ENCODE measurements at places on chromosomes 7 and 10.

DNA sequence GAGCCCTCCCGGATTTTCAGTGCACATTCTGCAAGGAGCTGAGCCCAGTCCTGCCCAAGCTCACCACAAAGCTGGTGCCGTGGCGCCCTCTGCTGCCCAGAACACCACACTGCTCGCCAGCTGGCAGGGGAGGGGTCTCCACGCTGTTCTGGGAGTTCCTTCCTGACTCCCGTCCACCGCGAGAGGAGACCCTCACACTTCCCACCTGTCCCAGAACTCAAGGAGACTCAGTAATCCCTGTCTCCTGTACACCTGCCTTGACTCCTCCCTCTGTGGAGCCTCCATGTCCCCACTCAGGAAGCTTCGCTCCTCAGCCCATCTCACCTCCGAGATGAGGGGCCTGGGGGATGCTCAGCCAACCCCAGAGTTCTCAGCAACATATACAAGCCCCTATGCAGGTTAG, 11.3 kb downstream of the C10orf105 start:
- DNase-seq, result peak; percentile 56

DNA sequence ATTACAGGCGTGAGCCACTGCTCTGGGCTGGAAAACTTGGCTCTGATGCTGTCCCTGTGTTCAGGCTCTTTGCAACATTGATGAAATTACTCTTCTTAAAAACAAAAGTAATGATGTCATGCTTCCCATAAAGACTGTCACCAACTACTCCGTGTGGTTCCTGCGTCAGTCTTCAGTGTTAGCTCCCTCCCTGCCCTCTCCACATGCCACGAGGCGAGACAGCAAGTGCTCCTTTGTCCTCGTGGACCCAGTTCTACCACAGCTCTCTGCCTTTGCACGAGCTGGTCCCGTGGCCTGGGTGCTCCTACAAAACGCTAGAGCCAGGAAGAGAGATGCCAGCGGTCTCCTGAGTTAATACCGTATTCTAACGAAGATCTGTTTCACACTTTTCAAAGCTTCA, 194.5 kb downstream of the SDK1 start:
- DNase-seq, result no peak

DNA sequence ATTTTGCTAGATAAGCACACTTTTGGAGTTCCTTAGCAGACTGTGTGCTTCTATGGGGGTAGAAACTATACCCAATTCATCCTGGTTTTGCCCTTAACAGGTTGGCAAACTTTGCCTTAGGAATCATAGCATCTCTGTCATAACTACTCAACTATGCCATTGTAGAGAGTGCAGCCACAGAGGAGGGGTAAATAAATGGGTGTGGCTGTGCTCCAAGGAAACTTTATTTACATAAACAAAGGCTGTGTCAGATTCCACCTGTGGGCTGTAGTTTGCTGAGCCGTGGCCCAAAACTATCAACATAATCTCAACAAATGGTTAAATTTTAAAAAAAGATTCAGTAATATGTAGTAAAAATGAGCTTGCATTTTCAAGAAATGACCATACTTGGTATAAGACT, 51.6 kb upstream of the LAMB1 start:
- DNase-seq, result no peak

- no peak for DNase-seq
Observed at GRCh38 chr7:31747553-31747952, 60.5 kb downstream of the PPP1R17 start.

DNA sequence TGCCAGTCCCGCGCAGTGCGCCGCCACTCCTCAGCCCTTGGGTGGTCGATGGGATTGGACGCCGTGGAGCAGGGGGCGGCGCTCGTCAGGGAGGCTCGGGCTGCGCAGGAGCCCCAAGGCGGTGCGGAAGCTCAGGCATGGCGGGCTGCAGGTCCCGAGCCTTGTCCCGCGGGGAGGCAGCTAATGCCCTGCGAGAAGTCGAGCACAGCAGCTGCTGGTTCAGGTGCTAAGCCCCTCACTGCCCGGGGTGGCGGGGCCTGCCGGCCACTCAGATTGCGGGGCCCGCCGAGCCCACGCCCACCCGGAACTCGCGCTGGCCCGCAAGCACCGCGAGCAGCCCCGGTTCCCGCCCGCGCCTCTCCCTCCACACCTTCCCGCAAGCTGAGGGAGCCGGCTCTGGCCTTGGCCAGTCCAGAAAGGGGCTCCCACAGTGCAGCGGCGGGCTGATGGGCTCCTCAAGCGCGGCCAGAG, 14.4 kb upstream of the WASL start:
- DNase-seq, result no peak

DNA sequence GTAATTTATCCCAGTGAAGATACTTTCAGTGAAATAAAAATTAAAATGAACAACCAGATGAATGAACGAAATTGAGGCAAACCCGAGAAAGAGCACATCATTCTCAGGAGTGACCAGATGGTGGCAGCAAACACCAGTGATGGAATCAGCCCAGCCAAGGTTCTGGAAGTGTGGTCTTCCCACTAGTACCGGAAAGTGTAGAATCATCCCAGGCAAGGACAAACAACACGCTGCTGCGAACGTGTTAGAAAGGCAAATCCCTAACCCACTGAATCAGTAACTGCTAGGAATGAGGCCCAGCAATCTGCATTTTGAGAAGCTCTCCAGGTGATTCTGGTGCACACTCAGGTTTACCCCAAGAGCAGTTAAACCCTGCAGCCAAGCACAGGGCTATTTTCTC, 15.5 kb upstream of the SLC18A3 start:
- no peak for DNase-seq

- no peak for DNase-seq
Observed at GRCh38 chr7:128714701-128715495, 24.3 kb upstream of the CALU start.

DNA sequence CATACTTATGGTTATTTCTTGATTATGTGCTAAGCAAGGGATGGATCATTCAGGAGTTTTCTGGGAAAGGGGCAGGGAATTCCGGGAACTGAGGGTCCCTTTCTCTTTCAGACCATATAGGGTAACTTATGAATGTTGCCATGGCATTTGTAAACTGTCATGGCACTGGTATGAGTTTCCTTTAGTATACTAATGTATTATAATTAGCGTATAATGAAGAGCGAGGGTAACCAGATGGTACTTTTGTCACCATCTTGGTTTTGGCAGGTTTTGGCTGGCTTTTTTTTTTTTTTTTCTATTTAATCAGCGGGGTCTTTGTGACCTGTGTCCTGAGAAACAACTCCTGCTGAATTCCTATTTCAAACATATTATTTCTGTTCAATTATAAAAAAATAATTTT, 237.6 kb upstream of the PTER start:
- no peak for DNase-seq

GRCh38 chr10:49600781-49601400, 9.2 kb upstream of the SLC18A3 start:
- no peak for DNase-seq

GRCh38 chr7:17402628-17403278, 104.3 kb downstream of the AHR start:
- no peak for DNase-seq

DNA sequence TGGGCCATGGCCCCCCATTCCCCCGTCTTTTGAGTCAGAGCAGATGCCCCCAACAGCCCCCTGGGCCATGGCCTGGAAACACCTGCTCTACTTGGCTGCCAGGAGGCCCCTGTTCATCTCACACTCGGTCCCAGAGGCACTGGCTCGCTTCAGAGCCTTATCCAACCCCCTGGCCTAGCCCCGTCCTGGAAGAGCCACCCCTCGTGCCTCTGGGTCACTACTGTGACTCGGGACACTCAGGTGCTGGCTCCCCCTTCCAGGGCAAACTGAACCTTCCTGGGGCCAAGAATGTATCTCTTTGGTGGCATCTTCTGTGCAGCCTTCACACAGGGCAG, 7.0 kb downstream of the POLR2J start:
- no peak for DNase-seq

DNA sequence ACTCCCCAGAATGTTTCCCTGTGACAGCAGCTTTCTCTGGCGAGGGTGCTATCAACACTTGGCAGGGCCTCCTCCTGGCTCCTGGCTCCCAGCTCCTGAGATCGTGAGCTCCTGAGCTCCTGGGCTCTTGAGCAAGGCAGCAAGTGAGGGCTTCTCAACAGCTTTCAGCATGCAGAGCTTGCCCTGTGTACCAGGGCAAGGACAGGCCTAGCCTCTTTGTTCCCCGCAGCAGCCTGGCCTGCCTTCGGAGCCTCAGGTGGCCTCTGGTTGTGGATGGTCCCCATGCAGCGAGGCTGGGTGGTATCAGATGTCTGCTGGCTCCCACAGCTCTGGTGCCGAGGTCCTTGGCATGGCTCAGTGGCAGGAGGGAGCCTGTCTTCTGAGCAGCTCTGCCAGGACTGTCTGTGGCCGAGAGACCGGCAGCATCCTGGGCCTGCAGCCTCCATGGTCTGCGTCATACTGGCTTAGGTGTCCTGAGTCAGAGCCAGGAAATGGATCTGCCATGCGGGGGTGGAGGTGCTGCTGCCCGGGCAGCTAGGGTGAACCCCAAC, 44.2 kb downstream of the ZMIZ1 start:
- no peak for DNase-seq

GRCh38 chr10:43295436-43295835, 28.6 kb upstream of the RASGEF1A start:
- no peak for DNase-seq

GRCh38 chr10:64813391-64813790, 1292.2 kb downstream of the REEP3 start:
- no peak for DNase-seq

- no peak for DNase-seq
Observed at GRCh38 chr10:42367532-42368230, 270.7 kb downstream of the ZNF33B start.

DNA sequence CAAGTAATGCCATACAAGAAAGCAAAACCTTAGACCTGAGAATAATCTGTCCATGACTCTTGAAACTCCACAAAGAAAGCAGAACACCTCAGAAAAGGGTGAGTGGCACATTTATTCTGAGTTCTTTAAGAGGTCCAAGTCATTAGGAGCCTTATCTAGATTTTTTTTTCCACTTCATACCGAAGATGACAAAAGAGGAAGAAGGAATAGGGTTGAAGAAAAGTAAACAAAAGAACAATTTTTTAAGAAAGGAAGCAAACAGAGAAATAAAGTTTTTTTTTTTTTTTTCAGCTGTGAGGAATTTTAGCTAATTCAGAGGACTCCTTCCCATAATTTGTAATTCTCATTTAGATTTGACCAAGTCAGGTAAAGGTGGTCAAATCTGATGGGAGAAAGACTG, 13.1 kb upstream of the MTPN start:
- no peak for DNase-seq

DNA sequence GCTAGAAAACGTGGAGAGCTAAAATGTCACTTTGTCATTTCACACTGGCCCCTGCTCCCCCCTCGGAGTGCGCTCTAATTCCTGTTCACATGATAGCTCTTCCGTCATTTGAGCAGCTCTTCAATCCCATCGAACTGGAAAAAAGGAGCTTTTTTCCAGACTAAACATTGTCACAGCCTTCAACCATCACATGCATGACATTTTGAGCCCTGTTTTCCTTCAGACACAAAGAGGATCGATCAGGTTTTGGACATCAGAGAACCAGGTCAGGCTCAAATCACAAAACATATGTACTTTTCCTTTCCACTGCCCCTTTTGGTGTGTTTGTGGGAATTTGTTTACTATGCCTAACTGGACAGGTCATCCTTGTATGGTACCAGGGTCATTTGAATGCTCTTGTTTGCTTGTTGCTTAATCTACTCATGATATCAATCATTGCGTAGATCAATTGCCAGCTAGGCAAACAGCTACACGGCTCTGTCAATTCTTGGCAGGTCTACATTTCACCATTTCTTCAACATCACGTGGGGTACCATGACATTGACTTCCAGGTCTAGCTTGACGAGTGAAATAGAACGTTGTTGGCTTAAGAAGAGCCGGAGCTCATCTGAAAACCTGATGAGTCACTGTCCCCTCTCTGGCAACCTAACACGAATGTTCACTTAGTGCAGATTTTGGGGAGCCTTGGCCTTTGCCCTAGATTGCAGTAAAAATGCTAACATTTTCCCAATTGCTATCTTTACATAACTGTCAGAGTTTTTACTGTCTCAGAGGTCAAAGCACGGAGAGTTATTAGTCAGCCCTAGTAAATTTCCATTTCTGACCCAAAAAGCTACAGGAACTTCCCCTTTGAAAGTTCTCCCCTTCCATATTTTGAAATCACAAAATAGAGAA, 87.3 kb downstream of the LYZL2 start:
- no peak for DNase-seq

- no peak for DNase-seq
Observed at GRCh38 chr7:100621554-100621953, 9.2 kb downstream of the MOSPD3 start.

- DNase-seq, result no peak
Observed at GRCh38 chr10:3858051-3858845, 73.2 kb upstream of the KLF6 start.

DNA sequence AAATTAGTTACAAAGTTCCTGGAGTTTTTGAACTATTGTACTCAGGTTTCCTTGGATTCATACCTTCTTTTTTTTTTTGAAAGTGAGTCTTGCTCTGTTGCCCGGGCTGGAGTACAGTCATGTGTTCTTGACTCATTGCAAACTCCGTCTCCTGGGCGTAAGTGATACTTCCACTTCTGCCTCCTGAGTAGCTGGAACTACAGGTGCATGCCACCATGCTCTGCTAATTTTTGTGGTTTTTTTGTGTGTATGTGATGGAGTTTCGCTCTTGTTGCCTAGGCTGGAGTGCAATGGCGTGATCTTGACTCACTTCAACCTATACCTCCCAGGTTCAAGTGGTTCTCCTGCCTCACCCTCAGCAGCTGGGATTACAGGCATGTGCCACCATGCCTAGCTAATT, 22.3 kb downstream of the MCM10 start:
- no peak for DNase-seq

DNA sequence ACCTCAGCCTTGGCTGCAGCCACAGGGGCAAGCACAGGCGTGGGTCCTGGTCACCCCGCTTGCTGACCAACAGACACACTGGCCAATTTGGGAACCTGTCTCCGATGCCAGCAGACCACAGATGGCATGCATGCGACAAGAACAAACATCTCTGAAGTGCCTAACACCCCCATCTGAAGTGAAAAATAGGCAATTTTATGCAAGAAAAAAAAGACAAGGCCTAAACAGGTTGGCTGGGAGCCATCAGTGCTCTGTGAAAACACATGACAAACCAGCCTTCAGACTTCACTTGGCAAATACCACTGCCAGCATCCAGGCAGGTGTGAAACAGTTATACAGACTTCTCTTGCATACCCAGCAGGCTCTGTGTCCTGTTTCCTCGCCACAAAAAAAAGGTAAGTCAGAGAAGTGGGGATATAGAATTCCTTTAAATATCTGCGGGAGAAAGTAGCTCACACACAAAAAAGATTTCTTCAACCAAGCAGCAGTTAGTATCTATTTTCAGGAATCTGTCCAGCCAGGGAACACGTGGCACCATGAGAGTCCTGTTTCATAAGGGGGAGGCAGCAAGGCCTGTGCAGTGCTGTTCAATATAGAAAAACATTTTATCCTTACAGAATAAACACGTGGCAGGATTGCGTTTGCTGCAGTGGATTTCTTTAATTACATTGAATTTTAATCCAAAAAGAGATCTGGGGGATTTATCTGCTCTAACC, 293.4 kb upstream of the MKLN1 start:
- DNase-seq, result no peak

- DNase-seq, result no peak
Observed at GRCh38 chr7:157136372-157136771, 2.4 kb upstream of the UBE3C start.
